ENCODE measurements at places on chromosomes 5 and 9.

DNA sequence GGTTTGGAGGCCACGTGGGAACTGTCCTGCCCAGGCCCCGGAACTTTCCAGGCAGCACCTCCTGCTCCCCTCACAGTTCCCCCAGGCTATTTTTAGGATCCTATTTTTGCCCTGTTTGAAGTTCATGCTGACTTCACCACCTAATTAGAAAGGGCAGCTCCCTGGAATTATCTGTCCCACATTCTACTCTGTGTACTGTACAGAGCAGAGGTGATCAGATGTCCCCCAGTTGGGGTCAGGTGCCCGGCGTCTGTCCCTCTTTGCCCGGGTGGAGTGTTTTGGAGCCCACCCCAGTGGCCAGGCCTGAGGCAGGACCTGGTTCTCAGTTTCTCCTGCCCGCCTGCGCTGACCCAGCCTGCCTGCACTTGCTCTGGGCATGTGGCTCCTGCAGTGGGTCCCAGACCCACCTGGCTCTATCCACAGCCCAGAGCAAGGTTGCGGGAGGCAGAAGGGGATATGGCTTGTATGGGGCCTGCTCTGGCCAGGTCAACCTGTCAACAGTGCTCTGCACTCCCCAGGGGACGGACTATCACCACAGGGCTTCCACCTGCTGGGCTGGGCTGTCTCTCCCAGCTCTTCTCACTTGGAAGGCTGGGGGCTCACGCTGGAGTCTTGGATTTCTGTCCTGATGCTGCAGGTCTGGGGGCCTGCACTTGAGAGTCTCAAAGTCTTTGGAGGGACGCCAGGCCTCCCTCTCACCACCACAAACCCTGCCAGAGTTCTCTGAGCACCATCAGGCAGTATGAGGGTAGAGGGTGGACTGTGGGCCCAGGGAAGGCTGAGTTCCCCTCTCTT, 268.3 kb downstream of the GADD45G start:
- DNase-seq, result no peak
- H3K4me1 ChIP-seq, result no peaks in the 10 kb centered on the region
- H3K27ac ChIP-seq, result no peak overlapping the region
- no peak overlapping the region for H3K4me3 ChIP-seq

GRCh38 chr9:11632691-11633090, 1019.9 kb upstream of the PTPRD start:
- H3K27ac ChIP-seq, result no peak overlapping the region
- no peaks in the 10 kb centered on the region for H3K36me3 ChIP-seq
- no peak overlapping the region for H3K4me3 ChIP-seq
- DNase-seq, result no peak

- no peaks in the 10 kb centered on the region for H3K36me3 ChIP-seq
- no peak for DNase-seq
- no peaks in the 10 kb centered on the region for H3K27me3 ChIP-seq
- no peak overlapping the region for H3K4me3 ChIP-seq
- no peaks in the 10 kb centered on the region for H3K4me1 ChIP-seq
- no peak overlapping the region for H3K27ac ChIP-seq
Measured at GRCh38 chr5:37565062-37565670, 186.0 kb downstream of the WDR70 start.

DNA sequence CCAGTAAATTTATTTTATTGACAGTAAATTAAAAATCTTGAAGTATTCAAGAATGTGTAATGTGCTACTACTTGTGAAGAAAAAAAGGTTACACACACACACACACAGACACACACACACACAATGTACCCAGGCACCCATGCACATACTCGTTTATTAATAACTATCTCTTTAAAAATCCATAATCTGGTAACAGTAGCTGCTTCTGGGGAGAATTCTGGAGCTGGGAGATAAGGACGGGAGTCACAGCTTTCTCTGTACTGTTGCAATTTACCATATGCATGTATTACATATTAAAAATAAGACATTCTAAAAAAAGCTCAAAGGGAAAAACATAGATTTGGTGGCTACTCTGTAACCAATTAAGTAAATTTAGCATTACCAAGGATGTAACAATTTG, 7.9 kb upstream of the C1QTNF2 start:
- no peak overlapping the region for H3K4me3 ChIP-seq
- no peaks in the 10 kb centered on the region for H3K36me3 ChIP-seq
- no peak for DNase-seq
- H3K27ac ChIP-seq, result no peak overlapping the region
- H3K27me3 ChIP-seq, result no peaks in the 10 kb centered on the region

GRCh38 chr5:17398866-17399835, 98.9 kb upstream of the TAF11L2 start:
- no peak overlapping the region for H3K4me3 ChIP-seq
- no peaks in the 10 kb centered on the region for H3K36me3 ChIP-seq
- peaks cover 8% of the 10 kb centered on the region for H3K4me1 ChIP-seq
- H3K27ac ChIP-seq, result no peak overlapping the region
- no peaks in the 10 kb centered on the region for H3K27me3 ChIP-seq

DNA sequence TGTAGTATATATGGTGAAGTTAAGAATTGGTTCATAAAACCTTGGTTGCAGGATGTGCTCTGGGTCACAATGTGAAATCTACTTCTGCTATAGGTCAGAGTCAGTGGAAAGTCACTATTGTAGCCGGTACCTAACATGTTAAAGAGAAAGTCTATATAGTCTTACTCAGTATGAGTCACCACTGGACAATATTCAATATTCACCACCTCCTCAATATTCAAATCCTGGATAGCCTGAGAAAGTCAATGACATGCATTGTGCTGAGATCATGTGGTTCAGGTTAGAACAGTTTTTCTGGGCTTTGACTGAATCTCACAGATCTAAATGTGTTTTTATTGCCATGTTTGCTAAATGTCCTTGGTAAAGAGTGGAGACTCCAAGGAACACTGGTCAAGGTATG, 108.8 kb downstream of the HMHB1 start:
- no peak overlapping the region for H3K4me3 ChIP-seq
- H3K4me1 ChIP-seq, result no peaks in the 10 kb centered on the region
- no peaks in the 10 kb centered on the region for H3K27me3 ChIP-seq
- no peak for DNase-seq
- no peaks in the 10 kb centered on the region for H3K36me3 ChIP-seq

DNA sequence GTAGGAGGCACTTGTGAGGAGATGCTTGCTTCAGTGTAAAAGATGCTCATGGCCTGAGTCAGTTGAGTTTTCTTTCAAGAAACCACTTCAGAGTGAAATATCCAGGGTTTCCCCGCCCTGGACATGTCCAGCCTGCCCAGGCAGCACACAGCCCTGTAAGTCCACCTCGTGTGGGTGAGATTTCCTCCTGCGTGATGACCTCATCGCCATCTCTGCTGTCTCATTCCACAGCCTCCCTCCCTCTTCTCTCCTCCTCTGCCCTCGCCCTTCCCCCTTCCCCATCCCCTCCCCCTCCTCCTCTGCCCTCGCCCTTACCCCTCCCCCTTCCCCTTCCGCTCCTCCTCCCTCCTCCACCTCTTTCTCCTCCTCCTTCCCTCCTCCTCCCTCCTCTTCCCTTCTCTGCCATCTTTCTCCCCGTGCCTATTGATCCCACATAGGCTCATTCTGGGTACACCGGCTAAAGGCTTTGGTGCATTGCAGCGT, 34.0 kb upstream of the NCS1 start:
- H3K27me3 ChIP-seq, result no peaks in the 10 kb centered on the region
- no peaks in the 10 kb centered on the region for H3K36me3 ChIP-seq
- H3K27ac ChIP-seq, result no peak overlapping the region
- H3K4me3 ChIP-seq, result no peak overlapping the region

- no peaks in the 10 kb centered on the region for H3K4me1 ChIP-seq
- H3K36me3 ChIP-seq, result peaks cover 2% of the 10 kb centered on the region
- no peak for DNase-seq
- H3K27ac ChIP-seq, result no peak overlapping the region
Measured at GRCh38 chr9:122307925-122308324, 43.2 kb downstream of the MRRF start.

DNA sequence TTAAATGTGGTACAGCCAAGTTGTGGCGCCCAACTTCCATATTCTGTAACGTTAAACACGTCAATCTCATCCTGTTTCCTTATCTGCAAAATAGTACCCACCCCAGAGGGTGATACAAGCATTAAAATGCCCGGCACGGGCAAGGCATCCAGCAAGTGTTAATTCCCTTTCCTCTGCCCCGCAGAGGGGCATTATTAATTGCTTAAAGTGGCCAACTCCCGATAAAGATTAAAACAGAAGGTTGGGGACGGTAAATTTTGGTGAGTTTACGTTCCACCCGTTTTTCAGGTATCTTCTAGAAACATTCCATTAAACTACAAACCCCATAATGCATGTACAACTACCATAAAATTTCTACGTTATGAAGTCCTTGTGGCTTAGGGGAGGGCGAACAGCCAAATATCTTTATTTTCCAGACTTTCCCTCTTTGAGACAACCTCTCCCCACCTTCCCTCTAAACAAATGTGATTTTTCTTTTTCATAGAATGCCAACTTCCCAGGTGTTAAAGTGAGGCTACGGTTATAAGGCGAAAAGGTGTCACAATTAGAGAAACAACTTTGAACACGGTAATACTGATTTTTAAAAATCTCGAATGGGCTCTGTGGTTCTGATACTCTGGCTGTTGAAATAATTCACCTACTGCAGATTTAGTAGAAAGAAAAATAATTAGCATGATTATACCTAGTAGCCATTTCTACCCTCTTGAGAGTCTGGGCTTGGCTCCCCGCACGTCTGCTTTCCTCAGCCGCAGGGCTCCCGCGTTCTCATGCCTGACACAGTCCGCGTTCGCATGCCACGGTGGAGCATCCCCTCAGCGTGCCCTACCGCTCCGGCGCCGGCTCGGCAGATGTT, 1.2 kb upstream of the GPBP1 start:
- H3K27ac ChIP-seq, result no peak overlapping the region
- peak overlapping the region; percentile 91 for H3K4me3 ChIP-seq
- H3K4me1 ChIP-seq, result no peaks in the 10 kb centered on the region
- H3K27me3 ChIP-seq, result no peaks in the 10 kb centered on the region

DNA sequence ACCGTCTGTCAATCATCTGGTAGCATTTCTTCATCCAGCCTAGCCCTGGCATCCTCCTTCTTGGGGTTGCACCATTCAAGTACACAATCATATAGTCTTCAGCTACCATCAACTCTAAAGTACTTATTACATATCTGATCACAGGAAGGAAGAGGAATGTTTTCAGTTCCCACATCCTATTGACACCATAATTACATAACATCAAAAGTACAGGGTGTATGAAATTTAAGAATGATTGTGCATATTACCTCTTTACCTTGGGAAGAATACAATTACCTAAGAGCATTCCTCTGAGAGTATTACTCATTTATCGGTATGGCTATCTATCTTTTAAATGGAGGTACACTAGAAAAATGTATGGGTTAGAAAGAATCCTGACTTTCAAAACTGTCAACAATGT, 126.8 kb upstream of the PCA3 start:
- no peaks in the 10 kb centered on the region for H3K4me1 ChIP-seq
- no peaks in the 10 kb centered on the region for H3K36me3 ChIP-seq
- no peaks in the 10 kb centered on the region for H3K27me3 ChIP-seq
- H3K27ac ChIP-seq, result no peak overlapping the region
- no peak overlapping the region for H3K4me3 ChIP-seq
- no peak for DNase-seq

DNA sequence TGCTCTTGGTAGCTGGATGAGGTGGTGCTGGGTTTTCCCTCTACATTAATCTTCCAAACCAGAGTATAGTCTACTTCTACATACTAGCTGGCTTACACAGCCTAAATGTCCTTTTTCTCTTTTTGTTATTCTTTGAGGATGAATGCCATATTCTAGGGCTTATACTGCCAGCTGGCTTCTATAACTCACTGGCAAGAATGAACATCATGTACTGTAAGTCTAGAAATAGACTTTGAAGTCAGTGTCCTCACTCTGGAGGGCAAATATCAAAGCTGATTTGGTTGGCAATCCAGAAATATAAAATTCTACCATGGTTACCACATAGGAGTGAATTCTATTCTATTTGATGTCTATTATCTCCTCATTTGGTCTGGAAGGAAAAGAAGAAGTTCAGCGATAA, 251.7 kb upstream of the TYRP1 start:
- no peaks in the 10 kb centered on the region for H3K36me3 ChIP-seq
- DNase-seq, result no peak
- H3K27ac ChIP-seq, result no peak overlapping the region
- no peaks in the 10 kb centered on the region for H3K4me1 ChIP-seq
- H3K27me3 ChIP-seq, result no peaks in the 10 kb centered on the region

- H3K27ac ChIP-seq, result no peak overlapping the region
- H3K4me3 ChIP-seq, result no peak overlapping the region
- no peak for DNase-seq
- no peaks in the 10 kb centered on the region for H3K27me3 ChIP-seq
- H3K36me3 ChIP-seq, result no peaks in the 10 kb centered on the region
Measured at GRCh38 chr5:82465235-82465634, 187.1 kb upstream of the RPS23 start.

DNA sequence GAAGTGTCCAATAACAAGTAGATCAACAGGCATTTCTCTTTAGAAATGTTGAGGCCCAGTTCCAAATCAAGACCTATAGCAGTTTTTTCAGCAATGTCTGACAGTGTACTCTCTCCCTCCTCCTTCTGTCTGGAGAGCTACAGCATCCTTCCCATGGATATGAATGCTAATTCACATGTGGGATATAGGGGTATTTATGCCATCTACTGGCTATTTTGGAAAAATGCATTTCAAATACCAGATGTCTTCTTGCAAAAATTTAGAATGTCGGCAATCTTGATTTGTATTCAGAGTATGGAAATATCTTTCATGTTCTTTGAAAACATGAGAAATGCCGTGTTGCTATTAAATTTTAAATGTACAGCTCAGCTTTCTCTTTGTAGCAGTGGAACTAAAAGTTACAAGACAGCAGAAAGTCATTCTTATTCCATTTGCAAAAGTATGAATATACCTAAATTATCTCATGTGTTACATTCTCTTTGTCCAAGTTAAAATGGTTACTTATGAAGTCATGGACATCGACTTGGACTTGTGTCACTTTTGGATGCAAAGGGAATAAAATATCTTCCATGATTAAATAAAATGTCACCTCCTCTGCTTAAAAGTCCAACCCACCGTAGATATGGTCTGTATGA, 647.8 kb downstream of the TAF11L14 start:
- H3K27me3 ChIP-seq, result no peaks in the 10 kb centered on the region
- no peak overlapping the region for H3K4me3 ChIP-seq
- DNase-seq, result no peak
- H3K27ac ChIP-seq, result no peak overlapping the region
- H3K36me3 ChIP-seq, result no peaks in the 10 kb centered on the region
- no peaks in the 10 kb centered on the region for H3K4me1 ChIP-seq

DNA sequence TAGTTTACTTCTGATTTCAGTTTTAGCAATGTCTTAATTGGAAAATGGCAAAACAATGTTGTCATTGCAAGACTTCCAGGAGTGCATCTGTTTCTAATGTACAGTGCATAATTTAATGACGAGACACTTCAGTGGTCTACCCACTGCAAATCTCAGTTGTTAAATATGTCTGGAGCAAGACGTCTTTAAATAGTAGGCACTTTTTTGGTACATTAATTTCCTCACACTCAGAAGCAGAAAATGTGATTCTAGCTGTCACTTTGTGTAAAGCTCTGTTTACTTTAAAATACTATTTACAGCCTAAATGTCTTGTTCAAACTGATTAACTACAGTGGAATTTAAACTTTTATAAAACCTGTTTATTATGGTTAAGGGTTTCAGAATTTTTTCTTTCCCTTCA, 815.5 kb downstream of the TLE1 start:
- H3K36me3 ChIP-seq, result no peaks in the 10 kb centered on the region
- no peaks in the 10 kb centered on the region for H3K27me3 ChIP-seq
- no peak for DNase-seq
- H3K27ac ChIP-seq, result no peak overlapping the region

GRCh38 chr5:172757394-172758010, 13.5 kb downstream of the DUSP1 start:
- no peaks in the 10 kb centered on the region for H3K36me3 ChIP-seq
- no peak for DNase-seq
- H3K27me3 ChIP-seq, result no peaks in the 10 kb centered on the region
- peaks cover 2% of the 10 kb centered on the region for H3K4me1 ChIP-seq
- H3K4me3 ChIP-seq, result no peak overlapping the region
